Activated naive CD4-positive, alpha-beta T cell (primary cell): ENCODE measurements at places on chromosomes 1 and 21.

- DNase-seq = no peak
Measured at GRCh38 chr1:219871427-219872057, 56.8 kb downstream of the SLC30A10 start.

GRCh38 chr1:4510276-4510691, 144.1 kb upstream of the AJAP1 start:
- DNase-seq = no peak

- DNase-seq = no peak
Measured at GRCh38 chr1:84168783-84169182, 24.7 kb downstream of the PRKACB start.

- DNase-seq = no peak
Measured at GRCh38 chr1:39082010-39082799, 56.1 kb downstream of the NDUFS5 start.

DNA sequence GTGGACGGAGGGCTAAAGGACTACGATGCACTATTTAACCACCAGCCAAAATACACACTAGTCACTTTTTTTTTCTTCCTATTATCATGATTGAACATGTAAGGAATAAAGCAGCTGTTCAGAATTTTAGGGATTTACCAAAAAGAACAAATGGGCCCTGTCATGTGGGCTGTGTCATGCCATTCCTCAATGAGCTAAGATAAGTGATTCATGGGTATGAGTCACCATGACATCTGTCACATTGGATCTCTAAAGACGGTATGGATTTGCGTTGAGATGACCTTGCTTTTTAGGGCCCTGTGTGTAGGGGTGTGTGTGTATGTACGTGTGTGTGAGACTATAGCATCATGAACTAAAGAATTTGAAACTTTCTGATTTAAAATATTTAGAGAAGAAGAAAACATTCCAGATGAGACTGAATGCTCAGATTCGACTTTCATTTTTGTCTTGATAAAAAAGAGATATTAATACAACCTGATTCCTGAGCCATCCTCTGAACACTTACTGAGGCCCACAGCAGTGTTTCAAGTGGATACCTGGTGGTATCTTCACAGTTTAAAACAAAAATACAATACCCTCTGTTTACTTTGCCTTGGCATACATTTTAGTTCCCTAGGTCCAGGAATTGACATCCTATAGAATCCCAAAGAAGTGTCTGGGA, 246.1 kb upstream of the DUSP10 start:
- no peak for DNase-seq

GRCh38 chr1:164699815-164700491, 141.0 kb downstream of the PBX1 start:
- no peak for DNase-seq

DNA sequence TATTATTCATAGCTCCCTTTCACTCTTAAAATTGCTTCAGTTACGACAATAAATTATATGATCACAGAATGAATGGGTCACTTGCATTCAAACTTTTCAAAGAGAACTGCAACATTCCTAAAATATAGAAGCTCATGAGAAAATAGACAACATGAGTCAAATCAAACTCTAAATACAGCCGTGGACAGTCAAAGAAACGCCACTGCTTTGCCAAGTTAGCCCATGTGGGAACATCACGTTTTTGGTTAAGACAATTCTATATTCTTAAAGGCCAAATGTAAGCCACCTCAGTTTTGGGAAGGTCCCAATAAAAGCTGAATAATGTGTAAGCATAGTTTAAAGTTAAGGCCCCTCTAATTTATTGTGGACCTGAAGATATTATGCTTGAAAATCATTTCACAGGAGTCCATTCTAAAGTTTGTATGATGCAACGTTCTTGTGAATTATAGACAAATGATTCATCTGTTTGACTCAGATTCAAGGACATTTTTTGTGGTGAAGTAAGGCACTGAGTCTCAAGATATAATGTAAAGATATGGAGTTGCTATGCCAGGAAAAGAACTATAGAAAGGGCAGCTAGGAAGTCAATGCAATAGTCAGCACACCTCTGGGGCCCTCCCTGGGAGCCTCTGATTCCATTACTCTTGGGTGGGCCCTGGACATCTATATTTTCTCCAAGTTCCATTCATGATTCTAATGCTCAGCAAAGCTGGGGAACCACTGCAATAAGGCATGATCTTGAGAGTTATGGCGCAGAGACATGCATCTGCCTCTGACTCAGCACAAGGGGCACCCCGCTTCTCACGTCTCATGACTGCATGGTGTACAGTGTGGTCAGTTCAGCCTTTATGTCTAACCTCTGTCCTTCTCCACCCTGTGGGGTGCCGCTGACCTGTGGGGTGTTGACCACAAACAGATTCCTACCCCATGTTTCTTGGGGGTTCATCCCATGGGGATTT, 33.9 kb downstream of the ETS2 start:
- no peak for DNase-seq

DNA sequence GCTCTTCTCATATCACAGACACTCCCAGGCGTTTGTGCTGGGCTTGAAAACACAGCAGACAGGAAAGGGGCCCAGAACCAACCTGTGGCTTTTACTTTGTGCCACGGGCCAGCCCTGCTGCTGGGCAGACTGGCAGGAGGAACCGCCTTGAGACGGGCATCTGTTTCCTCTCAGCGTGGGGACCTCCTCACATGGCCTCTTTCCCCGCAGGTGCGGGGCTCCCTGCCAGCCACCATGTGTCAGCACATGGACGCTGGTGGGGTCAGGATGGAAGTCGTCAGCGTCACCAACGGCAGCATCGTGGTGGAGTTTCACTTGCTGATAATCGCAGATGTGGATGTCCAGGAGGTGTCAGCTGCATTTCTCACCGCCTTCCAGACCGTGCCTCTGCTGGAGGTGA, 47.8 kb downstream of the UMODL1 start:
- no peak for DNase-seq

GRCh38 chr21:34900376-34900775, 148.7 kb downstream of the RUNX1 start:
- no peak for DNase-seq

DNA sequence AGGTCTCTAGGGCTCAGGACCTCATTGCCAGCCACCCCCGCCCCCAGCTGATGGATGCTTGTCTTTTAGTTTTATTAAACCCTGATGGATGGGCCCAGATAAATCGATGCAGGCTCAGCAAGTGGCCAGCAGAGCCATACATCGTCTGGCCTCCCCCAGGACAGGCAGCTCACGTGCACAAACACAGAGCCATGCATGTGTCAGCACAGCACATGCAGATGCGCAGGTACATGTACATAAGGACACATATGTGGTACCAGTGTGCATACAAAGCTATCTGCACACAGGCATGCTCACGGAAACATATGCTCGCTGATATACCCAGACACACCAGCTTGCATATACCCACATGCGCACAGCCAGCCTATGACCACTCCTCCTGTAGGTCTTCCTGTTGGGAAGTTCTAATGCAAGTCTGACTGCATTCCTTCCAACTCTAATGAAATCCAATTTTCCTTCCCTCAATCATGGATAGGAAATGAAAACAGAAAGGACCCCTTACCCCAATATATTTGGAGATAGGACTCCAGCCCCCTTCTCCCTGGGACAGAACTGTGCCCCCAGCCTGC, 897 bp downstream of the COL16A1 start:
- no peak for DNase-seq

DNA sequence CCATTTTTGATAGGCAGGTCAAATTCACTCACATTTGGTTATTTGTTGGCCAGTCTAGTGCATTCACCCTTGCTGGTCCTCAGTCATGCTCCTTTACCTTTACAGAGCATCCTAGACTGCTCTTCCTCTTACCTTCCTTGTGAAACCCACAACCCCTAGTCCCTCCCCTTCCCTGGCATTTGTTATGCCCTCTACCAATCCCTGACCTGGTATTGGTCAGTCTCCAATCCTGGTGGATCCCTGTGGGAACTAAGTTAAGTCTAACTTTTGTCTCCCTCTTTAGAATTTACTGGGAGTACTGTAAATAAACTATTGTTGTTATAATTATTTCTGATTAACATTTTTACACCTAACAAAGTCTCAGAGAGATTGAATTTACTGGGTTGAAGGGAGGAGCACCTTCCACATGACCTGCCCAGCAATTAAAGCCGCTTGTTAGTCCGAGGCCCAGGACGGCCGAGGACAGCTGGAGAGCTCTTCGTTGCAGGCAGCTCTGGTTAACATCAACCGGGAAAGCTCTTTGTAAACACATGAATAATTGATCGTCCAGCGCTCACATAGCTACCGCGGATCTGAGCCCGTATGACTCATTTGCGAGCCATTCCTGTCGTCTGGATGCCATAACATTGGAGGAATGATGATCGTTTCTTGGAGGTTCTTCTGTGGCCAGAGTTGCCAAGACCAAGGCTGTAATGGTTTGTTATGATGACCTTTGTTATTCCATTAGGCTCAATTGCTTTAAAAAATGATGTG, 31.9 kb downstream of the MTARC1 start:
- DNase-seq = no peak

GRCh38 chr21:15001857-15002606, 62.8 kb downstream of the NRIP1 start:
- DNase-seq = no peak

DNA sequence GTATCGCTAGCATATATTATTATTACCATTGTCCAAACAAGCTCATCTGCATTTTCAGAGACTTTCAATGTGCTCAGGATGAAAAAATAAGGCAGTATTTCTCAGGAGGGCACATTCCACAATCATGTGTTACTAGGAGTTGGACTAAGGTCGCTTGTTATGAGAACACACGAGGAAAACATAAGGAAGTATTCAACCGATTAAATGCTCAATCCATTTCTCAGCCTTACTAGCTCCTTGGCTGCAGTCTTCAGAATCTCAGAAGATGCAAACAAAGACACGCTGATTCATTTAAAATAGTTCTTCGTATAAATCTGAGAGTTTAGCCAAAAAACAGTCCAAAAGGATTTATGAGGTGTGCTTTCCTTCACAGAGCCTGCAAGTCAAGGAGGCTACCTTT, 82.0 kb upstream of the JAK1 start:
- no peak for DNase-seq

DNA sequence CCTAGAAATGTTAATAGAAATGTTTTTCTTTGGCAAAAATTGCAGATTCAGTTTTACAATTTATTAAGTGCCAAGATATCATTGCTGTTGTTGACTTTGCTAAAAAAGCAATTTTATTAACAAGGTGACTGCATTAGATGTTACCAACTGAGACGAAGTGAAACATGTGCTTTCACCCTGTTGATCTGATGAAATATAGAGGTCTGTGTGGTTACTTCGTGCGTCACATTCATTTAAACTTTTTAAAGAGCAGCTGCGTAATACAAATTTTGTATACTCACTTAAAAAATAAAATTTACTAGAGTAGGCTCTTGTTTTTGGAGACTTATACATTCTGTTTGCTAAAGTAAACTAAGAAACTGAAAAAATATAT, 465.7 kb downstream of the USP25 start:
- DNase-seq = no peak

- no peak for DNase-seq
Measured at GRCh38 chr1:165235777-165236291, 120.7 kb downstream of the LMX1A start.

DNA sequence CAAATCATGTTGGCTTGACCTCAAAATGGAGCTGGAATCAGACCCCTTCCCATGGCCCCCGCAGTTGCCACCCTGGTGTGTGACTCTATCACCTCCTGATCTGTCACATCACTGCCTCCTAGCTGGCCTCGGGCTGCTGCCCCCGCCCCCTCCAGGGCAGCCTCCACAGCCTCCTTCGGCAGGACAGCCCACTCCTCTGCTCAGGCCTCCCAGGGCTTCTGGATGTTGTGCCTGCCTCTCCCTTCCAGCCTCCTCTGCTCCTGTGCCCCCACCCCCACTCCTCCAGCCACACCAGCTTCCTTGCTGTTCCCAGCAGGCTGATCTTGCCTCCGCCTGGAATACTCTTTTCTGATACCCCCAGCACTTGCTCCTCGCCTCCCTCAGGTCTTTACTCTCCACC, 134.4 kb upstream of the EDN2 start:
- DNase-seq = no peak

DNA sequence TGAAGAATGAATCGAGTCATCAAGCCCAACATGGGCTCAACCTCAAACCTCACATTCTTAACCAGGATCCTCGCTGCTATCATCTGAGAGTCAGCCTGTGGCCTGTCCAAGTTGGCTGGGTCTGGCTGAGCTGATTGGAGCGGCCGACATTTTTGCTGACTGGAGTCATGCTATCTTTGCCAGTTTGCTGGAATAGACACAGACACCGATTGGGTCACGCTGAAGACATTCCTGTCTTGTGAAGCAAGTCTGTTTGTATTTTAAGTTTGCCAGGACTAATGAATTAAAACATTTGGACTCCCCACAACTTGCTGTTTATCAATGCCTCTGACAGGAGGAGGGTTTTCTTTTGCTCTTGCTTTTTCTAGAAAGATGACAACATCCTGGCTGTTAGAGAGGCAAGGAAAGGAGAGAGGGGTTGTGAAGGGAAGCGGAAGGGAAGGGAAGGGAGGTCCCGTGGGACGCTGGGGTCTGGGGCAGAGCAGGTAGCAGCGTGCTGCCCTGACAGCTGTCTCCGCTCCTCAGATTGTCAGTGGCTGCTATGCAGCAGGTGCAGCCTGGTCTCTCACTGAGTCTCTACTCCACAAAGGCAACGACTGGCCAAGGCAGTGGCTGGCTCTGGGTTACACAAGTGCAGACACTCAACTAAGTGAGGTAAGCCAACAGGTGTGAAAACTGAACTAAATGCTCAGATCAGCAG, at the start of gene MAP3K7CL:
MAP3K7CL (plus strand) TSS at position 375 of the 700 bp plus-strand sequence. CDS start 2,701 bp downstream, outside the sequence.
- DNase-seq = no peak

DNA sequence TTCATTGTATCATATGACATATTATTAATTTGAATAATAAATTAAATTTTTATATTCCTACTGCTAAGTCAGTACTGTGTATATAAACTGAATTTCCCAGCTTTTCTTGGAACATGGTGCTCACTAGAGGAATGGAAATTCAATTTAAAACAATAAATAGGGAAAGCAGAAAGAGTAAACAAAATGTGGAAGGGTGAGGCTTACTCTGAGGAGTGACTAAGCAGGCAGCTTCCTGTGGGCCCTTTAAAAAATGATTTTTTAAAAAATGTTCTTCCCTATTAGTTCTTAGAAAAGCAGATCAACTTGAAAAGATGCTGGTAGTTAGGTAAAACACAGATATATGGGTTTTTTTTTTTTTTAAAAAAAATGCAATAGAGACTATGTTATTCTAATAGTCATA, 49.5 kb upstream of the S1PR1 start:
- no peak for DNase-seq
